ENCODE measurements at places on chromosomes 2 and 18.

GRCh38 chr2:15760232-15760910 lies 168.7 kb downstream of the DDX1 start:
- DNase-seq = no peak

DNA sequence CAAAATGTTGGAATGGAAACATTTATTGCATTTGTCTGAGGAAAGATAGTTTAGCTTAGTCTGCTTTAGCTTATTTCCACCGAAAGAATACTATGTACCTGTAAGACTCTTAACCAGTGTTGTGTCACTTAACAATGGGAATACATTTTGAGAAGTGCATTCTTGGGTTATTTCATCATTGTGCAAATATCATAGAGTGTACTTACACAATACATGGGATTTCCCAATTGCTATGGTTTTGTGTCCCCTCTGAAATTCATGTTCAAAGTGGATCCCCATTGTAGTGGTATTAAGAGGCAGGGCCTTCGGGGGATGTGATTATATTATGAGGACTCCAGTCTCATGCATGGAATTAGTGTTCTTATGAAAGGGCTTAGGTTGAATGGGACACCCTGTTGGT lies 249.4 kb upstream of the UBE2E3 start:
- no peak for DNase-seq

DNA sequence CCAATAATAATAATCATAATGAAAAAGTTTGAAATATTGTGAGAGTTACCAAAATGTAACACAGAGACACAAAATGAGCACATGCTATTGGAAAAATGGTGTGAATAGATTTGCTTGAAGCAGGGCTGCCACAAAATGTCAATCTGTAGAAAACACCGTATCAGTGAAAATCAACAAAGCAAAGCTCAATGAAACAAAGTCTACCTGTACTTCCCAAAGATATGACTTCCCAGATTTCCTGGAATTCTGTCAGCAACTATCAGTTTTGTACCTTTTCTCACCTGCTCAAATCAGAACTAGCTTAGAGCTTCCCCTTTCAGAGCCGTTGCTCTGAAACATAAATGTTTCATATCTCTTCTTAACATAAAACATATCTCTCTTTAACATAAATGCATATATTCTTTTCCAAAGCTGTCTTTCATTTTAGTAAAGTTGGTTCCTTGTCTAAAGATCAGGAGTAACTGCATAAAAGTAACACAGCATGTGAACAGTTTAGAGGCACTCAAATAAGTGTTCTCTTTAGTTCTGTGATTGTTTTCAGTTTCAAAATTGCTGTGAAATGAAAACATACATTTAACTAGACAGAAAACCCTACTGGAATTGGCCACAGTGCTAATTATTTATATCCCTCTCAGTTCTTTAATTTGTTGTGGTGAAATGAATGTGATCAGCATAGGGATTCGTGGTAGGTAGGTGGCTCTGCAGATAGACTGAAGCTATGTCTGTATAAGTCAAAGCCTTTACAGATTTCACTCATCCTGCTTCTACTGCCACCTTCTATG lies 262.5 kb downstream of the KCNJ3 start:
- no peak for DNase-seq

DNA sequence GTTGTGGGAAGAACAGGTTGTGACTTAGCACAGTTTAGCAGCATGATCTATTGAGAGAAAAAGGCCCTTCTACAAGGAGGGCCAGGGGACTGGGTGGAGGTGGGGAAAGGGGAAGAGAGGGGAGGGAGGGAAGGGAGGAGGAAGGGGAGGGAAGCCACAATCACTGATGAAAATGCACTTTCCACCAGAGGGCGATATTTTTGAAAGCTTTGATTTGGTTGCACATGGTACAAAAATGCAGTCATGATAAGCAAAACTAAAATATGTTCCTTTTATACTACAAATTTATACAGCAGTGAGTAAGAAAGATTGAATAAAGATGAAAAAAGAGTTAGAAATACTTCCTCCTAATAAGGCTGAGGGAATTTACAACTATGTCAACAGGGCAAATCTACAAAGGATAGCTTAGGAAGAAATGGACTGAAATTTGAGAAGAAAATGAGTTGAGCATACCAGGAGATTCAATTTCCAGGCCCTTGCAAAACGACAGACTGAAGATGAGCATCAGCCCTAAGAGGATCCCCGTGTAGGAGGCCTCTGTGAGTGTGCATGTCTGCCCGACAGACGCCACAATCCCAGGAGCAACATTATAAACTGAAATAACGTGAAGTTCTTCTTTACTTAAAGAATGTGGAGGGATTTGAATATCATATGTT lies 17.2 kb downstream of the SH3YL1 start:
- DNase-seq = peak; percentile 29

GRCh38 chr2:46097714-46098480 lies 199.3 kb upstream of the EPAS1 start:
- DNase-seq = peak; percentile 52

DNA sequence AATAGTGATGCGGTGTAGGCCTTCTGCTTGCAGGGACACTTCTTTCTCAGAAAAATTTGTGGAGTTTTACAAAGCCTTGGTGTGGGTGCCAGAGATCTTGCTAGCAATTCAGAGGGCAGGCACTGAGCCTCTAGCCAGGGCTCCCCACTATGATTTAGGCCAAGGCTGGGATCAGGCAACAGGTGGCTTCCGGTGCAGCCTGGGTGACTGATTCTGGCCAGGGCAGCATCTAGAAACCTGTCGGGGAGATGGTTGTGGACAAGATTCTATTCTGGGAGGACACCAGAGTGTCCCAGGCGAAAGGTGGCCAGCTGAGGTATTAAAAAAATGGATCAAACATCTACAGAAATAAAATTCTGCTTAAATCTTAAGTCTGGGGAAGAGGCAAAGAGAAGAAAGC lies 21.5 kb upstream of the TNP1 start:
- DNase-seq = no peak

GRCh38 chr2:78999406-78999805 lies 26.1 kb upstream of the REG3G start:
- peak; percentile 19 for DNase-seq

GRCh38 chr2:214591366-214591765 lies 180.5 kb downstream of the VWC2L start:
- no peak for DNase-seq

DNA sequence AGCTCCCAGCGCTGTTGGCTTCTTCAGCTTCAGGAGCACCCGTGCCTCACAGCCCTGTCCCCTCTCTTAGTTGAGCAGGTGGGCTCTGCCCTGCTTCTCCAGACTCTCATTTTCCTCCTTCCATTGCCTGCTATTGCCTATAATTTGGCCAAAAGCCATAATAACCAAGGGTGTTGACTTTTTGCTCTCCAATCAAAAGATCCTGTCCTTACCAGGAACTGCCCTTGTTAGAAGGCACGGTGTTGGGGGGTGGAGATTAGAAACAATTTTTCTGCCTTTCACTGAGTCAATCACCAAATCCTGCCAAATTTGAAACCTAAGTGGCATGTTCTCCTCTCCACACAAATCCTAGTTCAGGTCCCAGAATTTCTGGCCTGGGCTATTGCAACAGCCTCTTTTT lies 16.7 kb upstream of the PDIA6 start:
- no peak for DNase-seq

DNA sequence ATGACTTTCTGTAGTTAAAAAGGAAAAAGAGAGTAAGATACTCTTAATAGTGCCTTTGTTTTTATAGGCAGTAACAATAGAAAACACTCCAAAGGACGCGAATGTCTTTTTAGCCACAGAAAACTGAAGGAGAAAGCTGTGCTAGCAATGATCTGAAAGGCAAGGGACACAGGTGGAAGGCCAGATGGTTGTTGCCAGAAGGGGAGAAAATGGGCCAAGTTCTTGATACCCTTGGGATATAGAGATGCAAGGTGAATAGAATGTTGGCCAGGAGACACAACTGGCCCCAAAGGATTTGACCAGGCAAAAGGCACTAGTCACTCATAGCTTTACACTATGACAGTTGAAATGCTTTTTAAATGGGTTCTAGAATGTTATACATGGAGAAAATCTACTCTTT lies 180.0 kb downstream of the NRXN1 start:
- DNase-seq = no peak

- DNase-seq = no peak
These were observed 25.3 kb downstream of the TMEM127 start for GRCh38 chr2:96240341-96241038.

- no peak for DNase-seq
These were observed 42.7 kb upstream of the ZDBF2 start for GRCh38 chr2:206231669-206232286.

- DNase-seq = no peak
These were observed 1.3 kb upstream of the MYO5B start for GRCh38 chr18:50196261-50196660.

DNA sequence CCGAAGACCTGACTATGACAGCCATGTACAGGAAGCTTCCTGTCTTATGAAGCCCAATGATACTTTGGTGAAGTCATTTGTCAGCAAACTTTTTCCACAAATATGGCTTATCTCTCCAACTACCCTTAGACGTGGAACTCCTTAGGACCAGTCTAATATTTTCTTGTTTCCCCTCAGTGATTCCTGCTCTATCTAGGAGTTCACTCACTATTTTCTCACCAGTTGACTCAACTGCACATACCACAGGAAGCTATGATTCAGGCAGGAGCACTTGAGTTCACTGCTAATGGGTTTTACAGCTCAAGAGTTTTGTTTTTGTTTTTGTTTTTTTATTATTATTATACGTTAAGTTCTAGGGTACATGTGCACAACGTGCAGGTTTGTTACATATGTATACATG lies 109.3 kb downstream of the ANTXR1 start:
- DNase-seq = no peak

DNA sequence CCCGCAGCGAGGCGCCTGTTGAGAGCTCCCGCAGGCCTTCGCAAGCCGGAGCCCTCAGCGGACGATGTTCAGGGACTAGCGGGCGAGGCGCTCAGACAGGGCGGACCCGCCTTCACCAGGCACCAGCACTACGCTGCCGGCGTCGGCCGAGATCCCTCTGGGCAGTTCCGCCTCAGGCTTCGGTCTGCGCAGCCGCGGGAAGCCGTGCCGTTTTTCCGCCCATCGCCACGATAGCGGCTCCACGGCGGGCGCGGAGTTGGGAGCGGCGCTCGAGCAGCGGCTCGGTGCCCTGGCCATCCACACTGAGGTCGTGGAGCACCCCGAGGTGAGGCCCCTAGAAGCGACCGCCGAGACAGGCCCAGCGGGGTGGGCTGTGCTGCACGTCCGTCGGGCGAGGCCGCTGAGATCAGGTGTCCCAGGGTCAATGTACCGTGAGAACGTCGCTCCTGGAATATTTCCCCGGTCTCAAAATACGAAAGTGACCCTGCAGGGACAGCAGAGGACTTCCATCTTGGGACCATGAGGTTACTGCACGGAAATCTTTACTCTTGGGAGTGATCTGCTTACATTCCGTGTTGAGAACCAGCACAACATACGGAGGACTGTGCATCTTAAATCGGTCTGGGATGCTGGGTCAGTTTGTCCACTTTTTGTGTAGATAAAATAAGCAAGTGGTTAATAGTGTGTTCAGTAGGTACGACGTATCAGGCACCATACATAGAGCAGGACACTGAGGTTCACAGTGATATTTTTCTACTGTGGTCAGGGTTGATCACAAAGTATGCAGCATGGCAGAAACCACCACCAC lies 13.3 kb upstream of the MTIF2 start:
- DNase-seq = peak; percentile 93

GRCh38 chr2:112821142-112821541 lies 15.4 kb downstream of the IL1B start:
- no peak for DNase-seq

DNA sequence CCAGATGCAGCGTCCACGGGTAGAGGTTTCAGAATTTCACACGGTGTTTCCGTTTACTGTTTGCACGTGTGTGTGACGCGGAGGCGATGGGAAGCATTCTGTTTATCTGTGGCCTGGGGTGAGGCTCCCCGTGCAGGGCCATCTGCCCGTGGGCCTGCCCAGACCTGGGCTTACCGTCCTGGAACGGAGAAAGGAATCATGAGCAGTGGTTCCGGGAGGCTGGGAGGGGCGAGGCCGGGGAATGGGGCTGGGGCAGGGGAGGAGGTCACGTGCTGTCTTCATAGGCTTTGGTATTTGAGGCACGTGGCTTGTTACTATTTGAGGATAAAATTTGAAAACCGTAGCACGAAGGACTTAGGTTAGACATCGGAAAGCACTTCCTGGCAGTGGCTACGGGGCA lies 77.9 kb downstream of the RTP5 start:
- no peak for DNase-seq

DNA sequence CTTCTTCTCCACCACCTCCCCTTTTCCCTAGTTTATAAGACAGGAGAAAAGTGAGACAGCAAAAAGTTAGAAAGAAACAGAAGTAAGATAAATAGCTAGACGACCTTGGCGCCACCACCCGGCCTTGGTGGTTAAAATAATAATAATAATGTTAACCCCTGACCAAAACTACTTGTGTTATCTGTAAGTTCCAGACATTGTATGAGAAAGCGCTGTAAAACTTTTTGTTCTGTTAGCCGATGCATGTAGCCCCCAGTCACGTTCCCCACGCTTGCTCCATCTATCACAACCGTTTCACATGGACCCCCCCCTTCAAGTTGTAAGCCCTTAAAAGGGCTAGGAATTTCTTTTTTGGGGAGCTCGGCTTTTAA lies 1.5 kb upstream of the BUB1 start:
- no peak for DNase-seq

GRCh38 chr2:85822766-85823165 lies 66.0 kb downstream of the ST3GAL5 start:
- DNase-seq = no peak

- no peak for DNase-seq
These were observed 1073.4 kb upstream of the GYPC start for GRCh38 chr2:125582516-125582915.

GRCh38 chr2:232802091-232802490 lies 25.7 kb upstream of the KCNJ13 start:
- no peak for DNase-seq

- DNase-seq = no peak
These were observed 258.5 kb downstream of the DOK6 start for GRCh38 chr18:69659142-69659651.

GRCh38 chr18:392928-393573 lies 107.5 kb downstream of the COLEC12 start:
- DNase-seq = no peak

- DNase-seq = no peak
These were observed 82.0 kb downstream of the SMAD7 start for GRCh38 chr18:48868468-48869466.

DNA sequence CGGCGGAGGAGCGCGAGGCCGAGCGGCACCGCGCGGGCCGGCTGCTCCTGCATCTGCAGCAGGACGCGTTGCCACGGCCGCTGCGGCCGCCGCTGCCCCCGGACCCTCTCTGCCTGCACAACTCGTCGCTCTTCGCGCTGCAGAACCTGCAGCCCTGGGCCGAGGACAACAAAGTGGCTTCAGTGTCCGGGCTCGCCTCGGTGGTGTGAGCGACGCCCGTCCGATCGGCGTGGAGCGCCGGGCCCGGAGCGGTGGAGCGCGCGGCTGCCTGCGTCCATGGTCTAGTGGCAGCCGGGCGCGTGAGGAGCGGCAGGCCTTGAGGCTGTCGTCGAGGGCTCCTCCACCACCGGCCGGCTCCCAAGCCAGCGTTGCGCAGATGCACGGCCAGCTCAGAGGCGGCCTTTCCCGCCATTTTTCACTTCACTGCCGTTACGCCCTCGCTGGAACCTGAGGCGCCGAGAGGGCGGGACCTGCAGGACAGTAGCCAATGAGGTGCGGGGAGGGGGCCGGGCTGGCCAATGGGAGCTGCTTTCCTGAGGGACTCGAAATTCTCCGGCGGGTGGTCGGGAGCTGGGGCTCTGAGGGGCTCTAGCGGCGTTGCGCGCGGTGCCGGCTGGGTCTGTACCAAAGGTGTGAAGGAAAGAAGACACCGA lies 1.9 kb downstream of the TLX2 start:
- DNase-seq = no peak

All from SW480 (cell line).